NB4 (cell line): ENCODE measurements at places on chromosomes 3 and 15.

GRCh38 chr3:85979034-85979433 is 1011.9 kb downstream of the VGLL3 start:
- no peak for DNase-seq

- DNase-seq = no peak
Measured at GRCh38 chr3:129004639-129005295, 3.7 kb downstream of the EFCC1 start.

DNA sequence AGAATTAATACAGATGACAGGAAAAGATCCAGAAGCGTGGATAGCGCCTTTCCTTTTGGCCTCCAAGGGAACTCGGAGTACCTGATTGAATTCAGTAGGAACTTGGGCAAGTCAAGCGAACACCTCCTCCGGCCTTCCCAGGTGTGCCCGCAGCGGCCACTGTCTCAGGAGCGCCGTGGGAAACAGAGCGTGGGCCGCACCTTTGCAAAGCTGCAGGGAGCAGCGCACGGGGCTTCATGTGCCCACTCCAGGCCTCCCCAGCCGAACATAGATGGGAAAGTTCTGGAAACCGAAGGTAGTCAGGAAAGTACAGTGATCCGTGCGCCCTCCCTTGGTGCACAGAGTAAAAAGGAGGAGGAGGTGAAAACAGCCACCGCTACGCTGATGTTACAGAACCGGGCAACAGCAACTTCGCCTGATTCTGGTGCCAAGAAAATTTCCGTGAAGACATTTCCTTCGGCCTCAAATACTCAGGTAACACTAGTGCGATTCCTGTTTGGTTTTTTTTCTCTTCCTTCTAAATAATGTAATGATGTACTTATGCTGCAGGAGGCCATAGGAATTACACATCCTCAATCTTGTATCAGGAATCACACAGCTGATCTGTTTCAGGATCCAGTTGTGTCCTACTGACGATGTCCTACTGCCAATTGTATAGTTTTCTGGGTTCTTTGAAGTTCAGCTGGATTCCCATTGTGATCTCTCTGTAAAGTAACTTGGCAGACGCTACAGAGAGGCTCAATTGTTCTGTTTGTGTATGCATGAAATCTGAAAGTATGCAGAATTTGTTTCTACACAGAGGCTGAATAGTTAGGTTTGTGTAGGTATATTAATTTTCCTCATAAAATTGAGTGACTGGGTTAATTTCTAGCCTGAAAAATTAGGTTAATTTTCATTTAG is 63.1 kb downstream of the CGNL1 start:
- no peak for DNase-seq

GRCh38 chr15:41925086-41925608 is 31.3 kb upstream of the SPTBN5 start:
- no peak for DNase-seq

- peak; percentile 86 for DNase-seq
Measured at GRCh38 chr3:142993958-142994442, 7.4 kb upstream of the U2SURP start.

- no peak for DNase-seq
Measured at GRCh38 chr3:191484461-191484860, 23.5 kb downstream of the PYDC2 start.
